Spinal cord (tissue), 10 donors: ENCODE measurements at places on chromosomes 12 and 14. TPM values are rescaled to one million over a fixed set of nuclear protein-coding genes. Genes with fewer than 3 reads are reported as not detected.

GRCh38 chr14:22821193-22822015 lies 6.2 kb upstream of the SLC7A7 start:
- DNase-seq: no peak

GRCh38 chr14:77763978-77764377 lies 3.0 kb upstream of the SNW1 start:
- no peak for DNase-seq

DNA sequence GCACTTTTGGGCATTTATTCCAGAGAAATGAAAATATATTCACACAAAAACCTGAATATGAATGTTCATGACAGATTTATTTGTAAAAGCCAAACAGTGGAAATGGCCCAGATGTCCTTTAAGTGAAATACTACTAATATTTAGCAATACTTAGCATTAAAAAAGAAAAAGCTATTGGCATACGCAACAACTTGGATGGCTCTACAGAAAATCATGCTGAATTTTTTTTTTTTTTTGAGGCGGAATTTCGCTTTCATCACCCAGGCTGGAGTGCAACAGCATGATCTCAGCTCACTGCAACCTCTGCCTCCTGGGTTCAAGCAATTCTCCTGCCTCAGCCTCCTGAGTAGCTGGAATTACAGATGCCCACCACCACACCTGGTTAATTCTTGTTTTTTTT lies 24.1 kb downstream of the FGD6 start:
- no peak for DNase-seq

Gene KRT6B
- not detected for total RNA-seq

Gene POC1B
- total RNA-seq: 27.9 TPM

GRCh38 chr14:91253795-91254323 lies 9.4 kb upstream of the GPR68 start:
- DNase-seq: no peak

DNA sequence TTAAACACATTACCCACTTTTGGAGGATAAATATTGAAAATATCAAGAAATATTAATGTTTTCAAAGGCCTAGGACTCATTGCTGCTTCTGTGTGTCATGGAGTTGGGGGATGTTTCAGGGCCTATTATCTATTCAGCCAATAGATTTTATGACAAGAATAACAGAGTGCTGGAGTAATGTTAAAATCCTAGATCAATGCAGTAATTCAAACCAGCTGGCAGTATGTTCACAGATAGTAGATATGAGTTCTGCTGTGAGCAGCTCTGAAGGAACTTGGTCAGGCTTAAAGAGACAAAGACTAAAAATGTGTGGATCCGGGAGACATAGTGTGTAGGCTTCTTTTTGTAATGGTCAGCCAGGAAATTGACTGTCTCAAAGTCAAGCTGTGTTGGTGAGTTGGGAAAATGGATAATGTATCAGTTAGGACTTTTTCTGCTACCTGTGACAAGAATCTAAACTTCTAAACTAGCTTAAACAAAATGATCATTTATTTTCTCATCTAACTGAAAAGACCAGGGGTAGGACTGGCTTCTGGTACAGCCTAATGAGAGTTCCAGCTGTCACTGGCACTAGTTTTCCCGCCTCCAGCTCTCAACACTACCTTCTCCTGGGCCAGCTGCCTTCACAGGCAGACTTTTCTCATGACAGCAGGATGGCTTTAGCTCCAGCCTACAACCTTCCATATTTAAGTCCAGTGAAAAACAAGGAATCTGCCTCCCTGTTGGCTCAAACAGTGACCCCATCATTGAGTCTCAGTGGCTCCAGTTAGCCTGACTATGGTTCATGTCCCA lies 16.3 kb upstream of the POLR3B start:
- DNase-seq: no peak
